Dermis microvascular lymphatic vessel endothelial cell (primary cell): ENCODE measurements at places on chromosomes 5 and 9. TPM values are rescaled to one million over a fixed set of nuclear protein-coding genes. Genes with fewer than 3 reads are reported as not detected.

Gene PCDHGB7
- 3.7 and 8.2 TPM in 2 replicates for total RNA-seq

Gene HMHB1
- not detected in 2 replicates for total RNA-seq

Gene OR13D1
- total RNA-seq, result not detected in 2 replicates

Gene SPINK7
- total RNA-seq, result not detected in 2 replicates
